ENCODE measurements at places on chromosomes 1 and 21. TPM values are rescaled to one million over a fixed set of nuclear protein-coding genes. Genes with fewer than 3 reads are reported as not detected.

DNA sequence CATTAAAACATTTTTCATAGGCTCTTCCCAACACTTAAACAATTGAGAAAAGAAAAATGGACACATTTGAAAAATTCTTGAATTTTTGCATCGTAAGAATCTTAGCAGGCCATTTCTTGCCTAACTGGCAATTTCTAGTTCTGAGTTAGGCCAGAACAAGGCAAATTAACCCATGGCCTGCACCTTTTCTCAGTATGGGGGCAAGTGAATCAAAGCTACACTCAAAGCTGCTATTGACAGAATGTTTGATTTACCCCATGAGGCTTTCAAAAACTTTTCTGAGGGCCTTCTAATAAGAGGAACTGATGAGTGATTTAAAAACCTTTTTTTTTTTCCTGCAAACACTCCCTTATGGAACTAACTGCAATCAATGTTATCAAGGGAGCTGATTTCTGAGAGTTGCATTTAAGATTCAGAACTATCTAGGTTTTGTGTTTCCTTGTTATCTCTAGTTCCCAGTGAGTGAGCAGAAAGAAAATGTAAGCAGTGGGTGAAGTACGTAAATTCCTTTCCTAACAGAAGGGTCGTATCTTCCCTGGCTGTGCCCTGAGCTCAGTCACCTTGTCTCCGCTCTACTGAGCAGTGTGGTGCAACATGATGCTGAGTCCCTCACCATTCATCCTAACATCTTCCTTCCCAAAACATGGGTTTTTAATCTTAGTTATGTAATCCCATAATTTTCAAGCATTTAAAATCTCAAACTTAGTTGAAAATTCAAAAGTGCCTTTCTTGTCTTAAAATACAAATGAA is 353.7 kb downstream of the DPYD start:
- no peak for DNase-seq

The SLAMF6 gene
- 33.7 TPM for total RNA-seq

- DNase-seq = no peak
These were observed 26.8 kb upstream of the SLC30A1 start for GRCh38 chr1:211605603-211606331.

- no peak for DNase-seq
These were observed 71.0 kb downstream of the FOXD2 start for GRCh38 chr1:47508702-47509431.

DNA sequence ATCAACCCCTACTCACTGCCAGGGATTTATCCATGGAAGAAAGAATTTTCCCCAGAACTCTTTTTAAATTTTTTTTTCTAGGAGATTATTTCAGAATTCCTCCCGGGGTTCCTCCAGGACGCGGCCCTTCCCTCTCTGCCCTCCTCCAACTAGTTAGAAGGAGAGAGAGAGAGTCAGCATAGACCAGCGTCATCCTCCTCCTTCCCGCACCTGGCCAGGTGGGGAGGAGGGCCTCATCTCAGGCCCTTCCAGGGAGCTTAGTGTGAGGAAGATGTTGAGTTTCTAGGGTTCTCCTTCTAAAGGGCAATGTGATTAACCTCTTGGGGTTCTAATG is 63.6 kb downstream of the CDK18 start:
- no peak for DNase-seq

The ILDR2 gene
- total RNA-seq = 8.4 TPM

DNA sequence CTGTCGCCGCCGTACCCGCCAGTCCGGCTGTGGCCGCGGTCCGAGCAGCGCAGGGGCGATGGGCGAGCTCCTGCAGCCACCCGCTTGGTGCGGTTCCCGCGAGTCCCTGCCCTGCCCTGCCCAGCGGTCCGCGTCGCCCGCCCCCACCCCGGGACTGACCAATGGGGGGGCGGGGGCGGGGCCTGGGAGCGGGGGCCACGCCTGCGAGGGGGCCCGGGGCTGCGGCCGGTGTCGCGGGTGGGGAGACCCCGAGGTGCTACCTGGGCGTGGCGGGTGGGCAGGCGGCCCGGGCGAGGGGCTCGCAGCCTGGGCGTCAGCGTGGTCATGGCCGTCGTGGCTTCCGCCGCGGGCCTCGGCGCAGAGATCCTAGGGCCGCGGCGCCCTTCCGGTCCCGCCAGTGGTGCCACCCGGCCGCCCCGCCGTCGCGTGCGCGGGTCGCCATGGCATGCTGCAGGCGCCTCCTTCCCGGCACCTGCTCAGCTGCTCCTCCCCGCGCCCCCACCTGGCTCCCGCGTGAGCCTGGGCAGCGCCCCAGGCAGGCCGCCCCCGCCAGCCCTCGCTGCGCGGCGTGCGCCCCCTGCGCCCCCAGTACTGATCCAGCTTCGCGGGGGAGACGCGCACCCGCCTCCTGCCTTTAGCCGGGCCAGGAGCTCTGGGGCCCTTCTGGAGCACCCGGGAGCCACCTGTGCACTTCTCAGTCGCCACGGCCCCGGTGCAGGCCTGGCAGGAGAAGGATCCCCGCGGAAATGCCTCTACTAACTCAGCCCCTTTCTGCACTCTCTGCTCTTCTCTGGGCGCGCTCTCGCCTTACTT is at the start of gene BMP8B:
Gene BMP8B, minus strand, starts transcription at position 108 of the 813 bp plus-strand sequence. CDS start 380 bp downstream, outside the sequence.
- peak; percentile 28 for DNase-seq

DNA sequence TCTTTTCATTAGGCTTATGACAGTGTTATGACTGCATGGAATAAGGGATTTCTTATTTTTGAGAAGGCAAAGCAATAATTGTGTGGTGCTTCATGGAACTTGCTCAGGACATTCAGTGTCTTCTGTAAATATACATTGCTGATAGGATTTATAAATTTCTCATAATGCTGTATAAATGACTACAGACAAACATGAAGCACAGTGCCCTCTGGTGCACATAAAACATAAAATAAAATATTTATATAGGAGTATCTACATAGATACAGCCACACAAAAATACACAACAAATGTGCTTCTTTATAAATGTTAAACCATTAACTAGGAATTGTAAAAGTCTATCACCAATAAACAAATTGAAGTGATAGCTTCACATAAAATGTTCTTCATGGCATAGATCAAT is 24.1 kb downstream of the BRINP3 start:
- DNase-seq = no peak

The RGS1 gene
- total RNA-seq = 14.8 TPM

GRCh38 chr21:41778930-41779600 is 12.2 kb upstream of the RIPK4 start:
- no peak for DNase-seq

The FCRL5 gene
- not detected for total RNA-seq
